ENCODE measurements at places on chromosomes 6 and 20.

GRCh38 chr6:111423960-111424846 lies 58.8 kb downstream of the REV3L start:
- DNase-seq = no peak

DNA sequence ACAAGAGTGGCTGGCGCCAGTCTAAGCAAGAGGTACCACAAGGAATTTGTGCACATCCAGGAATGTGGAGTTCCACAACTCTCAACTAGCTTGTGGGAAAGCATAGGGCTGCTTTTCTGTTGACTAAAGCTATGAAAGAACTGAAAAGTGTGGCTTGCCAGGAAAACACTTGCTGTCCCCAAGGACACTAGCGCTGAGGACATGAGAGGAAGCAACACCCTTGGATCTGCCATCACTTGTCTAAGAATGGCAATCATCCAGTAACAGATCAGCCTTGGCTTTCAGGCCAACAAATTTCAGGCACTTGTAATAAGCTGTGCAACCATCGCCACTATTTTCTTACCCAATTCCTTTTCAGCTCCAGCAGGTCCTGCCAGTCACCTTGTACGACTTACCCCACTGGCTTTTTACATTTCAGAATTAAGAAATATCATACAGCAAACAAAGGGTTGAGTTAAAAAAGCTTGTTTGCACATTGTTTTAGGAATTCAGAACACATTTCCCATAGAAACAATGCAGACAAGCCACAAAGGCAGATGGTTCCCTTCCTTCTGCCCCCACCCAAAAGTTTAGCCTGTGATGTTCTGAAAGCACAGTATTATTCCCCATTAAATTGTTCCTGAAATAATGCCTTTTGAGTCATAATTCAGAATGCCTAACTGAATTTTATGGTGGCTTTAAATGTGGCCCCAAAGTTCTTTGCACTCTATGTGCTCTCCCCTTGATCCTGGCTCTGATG lies 57.9 kb upstream of the SSTR4 start:
- DNase-seq = no peak

DNA sequence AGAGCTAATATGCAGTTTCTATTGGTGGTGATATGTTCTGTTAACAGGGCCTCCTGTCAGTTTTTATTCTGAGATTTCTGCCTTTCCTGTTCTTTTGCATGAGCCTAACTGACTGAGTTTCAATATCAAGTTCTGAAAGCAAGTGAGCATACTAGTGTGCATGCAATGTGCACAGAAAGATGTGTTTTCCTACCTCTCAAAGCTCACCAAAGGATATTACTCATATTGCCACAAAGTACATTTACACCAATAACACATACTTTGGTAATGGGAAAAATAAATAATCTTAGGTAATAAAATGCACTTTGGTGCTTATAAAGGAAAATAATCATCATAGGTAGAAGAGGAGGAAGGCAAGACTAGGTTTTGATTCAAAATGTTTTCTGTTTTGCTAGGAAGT lies 195.0 kb downstream of the KHDC1L start:
- no peak for DNase-seq

GRCh38 chr6:40735121-40735520 lies 148.0 kb upstream of the LRFN2 start:
- DNase-seq = no peak

DNA sequence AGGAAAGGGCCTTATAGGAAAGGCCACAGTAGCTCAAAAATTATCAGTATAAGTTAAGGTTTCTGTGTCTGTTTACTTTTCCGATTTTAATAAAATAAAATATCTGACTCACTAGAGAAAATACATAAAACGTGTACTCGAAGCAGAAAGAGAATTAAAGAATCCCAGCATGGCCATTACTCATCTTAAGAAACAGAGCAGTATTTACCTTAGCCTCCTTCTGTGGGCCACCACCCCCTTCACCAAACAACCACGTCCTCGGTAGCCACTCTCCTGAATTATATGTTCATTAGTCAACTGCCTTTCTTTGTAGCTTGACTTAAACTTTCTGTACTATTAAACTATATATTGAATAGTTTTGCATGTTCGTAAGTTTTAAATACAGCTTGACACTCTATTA lies 72.2 kb upstream of the SPTLC3 start:
- no peak for DNase-seq

- DNase-seq = no peak
Observed at GRCh38 chr6:10719964-10720264, 3.0 kb upstream of the TMEM14C start.

DNA sequence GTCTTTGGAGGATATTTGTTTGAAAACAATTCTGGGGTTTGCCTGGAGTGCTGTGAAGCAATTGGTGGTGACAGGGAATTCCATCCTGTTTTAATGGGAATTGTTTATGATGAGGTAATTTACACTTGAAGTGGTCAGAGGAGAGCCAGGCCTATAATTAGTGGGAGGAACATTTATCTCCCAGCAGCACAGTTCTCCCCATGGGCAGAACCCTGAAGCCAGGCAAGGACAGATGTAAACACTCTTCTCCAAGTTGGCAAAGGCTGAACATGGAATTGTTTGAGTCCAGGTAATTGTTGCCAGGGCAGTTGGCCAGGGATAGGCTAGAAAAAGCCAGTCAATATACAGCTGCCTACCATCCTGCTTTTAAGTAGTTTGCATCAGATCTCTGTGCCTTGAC lies 789.7 kb downstream of the FRK start:
- DNase-seq = no peak

DNA sequence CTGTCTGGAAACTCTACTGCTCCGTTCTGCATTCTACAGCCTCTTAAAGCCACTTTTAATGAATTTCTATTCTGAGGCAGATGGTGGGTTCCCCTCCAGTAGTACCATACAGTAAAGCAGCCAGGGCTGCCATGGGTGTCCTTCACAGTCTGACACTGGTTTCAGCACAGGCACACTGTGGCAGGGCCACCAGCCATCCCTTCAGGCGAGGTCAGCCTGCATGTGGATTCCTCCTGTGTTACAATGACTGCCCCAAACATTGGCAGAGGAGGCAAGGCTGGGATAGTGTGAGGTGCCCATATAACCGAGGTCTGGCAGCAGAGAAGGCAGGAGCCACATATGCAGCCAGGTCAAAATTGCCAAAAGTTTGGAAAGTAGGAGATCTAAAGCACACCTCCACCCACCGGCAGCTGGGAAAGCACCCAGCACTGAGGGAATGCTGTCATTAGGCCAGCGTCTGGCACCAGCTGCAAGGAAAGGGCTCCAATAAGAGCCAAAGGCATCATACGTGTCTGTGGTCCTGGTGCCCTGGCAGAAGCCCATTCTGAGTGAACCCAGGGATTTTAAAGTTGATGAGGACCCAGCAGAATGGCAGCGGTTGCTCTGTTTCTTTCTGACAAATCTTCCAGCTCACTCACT lies 24.0 kb downstream of the STK35 start:
- no peak for DNase-seq

GRCh38 chr6:28648878-28649375 lies 123.2 kb downstream of the GPX5 start:
- DNase-seq = no peak

DNA sequence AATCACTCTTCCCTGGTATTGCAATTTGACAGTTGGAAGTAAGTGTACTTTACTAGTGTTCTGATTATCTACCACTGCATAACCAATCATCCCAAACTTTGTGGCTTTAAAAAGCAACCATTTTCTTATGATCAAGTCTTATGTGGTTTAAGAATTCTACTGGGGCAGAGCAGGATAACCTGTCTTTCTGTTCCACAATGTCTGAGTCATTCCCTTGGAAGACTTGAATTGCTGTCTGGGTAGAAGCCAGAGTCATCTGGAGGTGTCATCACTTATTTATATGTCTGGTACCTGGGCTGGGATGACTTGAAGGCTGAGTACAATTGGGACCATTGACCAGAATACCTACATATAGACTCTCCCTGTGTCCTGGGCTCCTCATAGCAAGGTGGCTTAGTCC lies 644.3 kb downstream of the HDGFL1 start:
- no peak for DNase-seq

- no peak for DNase-seq
Observed at GRCh38 chr6:44009425-44010321, 117.6 kb downstream of the MRPL14 start.

- DNase-seq = no peak
Observed at GRCh38 chr20:235891-236290, 8.8 kb downstream of the DEFB129 start.

DNA sequence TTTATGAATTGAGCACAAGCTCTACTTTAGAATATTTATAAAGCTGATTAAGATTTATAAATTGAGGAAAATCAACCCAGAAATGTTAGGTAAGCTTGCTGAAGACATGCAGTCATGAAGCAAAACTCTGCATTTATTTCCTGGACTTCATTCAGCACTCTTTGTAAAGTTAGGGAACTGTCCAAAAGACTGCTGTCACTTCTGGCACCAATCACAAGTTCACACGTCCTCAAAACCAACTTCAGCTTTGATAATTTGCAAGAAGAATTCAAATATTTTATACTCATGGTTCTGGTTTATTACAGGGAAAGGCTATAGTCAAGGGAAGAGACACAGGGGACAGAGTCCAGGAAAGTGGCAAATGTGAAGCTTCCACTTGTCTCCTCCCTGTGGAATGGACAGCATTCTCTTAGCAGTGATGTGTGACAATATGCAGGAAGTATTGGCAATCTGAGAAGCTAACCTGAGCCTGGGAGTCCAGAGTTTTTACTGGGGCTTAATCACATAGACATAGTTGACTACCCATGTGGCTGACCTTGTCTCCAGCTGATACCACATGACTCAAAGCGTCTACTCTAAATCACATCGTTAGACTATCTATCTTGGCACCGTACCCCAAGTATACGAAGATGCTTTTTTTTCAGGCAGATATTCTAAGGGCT lies 85.4 kb downstream of the PPP1R14C start:
- DNase-seq = no peak

DNA sequence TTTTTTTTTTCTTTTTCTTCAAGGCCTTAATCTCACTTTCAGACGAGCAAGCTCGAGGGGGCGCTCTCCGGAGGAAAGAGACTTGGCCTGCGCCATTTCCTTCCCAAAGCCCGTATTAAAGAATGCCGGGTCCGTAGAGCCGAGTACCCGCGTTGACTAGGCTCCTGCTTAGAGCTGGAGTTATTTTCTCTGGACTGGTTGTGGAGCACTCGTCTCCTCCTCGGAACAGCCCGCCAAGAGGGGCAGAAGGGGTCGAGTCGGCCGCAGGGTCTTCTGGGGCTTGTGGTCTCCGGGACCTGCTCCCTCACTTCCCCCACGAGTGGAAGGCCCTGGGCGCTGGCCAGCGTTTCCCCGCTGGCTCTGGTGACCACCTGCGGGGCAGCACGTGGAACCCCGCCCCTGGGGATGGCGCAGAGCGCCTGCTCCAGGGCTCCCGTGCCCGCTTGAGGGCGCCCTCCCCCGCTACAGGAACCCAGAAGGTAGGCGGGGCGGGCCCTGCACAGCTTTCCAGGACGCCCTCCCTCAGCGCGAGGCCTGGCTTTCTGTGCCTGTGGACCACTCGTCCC lies 2.7 kb upstream of the MEI4 start:
- no peak for DNase-seq

- DNase-seq = no peak
Observed at GRCh38 chr20:24980291-24981053, 12.1 kb downstream of the APMAP start.

DNA sequence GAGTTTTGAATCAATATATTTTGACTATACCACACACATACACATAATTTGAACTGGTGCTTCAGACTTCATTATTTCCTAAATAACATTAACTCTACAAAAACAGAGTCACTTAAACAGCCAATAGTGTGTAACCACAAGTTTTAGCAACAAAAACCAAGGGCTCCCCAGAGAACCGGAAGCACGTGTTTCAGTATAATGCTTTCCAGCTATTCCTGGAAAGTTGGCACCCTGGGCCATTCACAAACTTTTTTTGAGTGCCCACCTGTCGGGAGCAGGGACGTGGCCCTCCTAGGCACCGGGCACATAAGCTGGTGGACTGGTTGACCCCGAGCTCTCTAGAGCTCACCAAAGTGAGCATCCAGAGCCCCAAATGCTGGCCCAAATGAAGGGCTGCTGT lies 1.9 kb upstream of the SLC35D3 start:
- DNase-seq = no peak

DNA sequence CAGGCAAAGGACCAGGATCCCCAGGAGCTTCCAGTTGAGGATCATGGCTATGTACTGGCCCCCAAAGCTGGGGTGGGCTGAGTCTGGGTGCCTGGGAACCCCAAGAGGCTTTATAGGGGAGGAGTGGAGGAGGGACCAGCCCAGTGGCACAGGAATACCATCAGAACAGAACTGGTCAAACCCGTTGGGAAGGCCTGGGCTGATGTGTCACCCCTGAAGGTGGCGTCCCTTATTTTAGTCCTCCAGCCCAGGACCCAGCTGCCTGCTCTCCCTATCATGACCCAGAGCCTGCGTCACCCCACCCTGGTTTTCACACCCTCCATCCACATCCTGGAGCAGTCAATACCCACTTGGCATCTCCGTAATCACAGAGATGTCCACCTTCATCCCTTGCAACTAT lies at the start of gene PSORS1C2:
PSORS1C2 (minus strand) TSS at position 85 of the 400 bp plus-strand sequence; CDS start at position 45, 40 bp downstream.
- DNase-seq = no peak

DNA sequence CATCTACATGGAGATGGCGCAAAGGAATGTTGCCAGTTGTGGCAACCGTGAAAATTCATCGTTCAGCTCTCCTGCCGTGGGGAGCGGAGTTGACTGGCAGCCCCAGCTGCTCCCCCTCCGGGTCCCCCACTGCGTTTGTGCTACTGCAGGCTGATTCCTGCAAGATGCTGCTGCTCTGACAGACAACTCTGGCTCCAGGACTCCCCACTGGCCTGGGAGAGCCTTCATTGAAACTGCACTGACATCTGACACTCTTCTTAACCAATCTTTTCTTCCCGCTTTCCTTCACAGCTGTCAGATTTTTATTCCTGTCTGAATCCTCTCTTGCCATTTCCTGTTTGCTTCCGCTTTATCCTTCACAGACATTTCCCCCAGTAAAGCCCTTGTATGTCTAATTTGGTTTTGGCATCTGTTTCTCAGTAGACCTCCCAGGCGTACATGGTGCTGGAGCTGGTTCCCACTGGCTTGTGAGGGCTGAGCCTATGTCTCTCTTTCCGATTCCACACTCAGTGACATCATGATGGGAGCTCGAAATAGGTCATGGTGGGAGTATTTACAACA lies 9.5 kb upstream of the ATRN start:
- DNase-seq = no peak

Measured in stimulated activated CD8-positive, alpha-beta memory T cell treated with anti-CD3 and anti-CD28 coated beads, Interleukin-15, amount 100 ng/mL, for 4 hours (primary cell).